ENCODE measurements at places on chromosomes 2 and 18.
A peak's percentile ranks its signal among the peaks of the same experiment; 100 is the strongest.

- no peak for DNase-seq
Observed at GRCh38 chr2:25833566-25833965, 44.7 kb downstream of the ASXL2 start.

DNA sequence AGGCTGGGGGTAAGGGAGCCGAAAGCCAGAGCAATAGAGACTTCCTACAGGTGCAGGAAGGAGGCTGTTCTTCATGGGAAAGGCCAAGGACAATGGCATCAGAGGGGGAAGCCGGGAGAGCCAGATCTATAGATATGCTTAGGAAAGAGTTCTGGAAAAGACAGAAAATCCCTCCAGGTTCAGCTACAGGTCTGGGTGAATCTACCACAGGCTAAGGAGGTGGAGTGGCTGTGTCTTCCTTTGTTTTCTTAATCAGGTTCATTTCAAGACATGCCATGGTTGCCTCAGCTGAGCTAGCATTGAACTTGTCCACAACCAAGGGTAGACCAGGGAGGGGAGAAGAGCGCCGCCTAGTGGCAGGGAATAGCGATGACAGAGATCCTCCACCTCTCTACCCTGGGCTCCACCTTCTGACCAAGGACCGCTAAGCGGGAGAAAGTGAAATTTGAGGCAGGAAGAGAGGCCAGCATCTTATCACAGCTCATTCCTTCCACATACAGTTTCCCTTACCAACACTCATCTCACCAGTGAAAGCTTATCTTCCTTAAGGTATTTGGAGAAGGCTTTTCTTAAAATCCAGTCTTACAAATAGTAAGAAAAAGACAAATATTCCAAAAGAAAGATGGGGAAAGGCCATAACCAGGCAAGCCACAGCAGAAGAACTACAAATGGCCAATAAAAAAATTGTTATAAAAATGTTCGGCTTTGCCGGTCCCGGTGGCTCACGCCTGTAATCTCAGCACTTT is 74.2 kb downstream of the VIT start:
- peak; percentile 74 for DNase-seq

- no peak for DNase-seq
Observed at GRCh38 chr18:23115683-23116096, 19.6 kb upstream of the CABLES1 start.

- DNase-seq: no peak
Observed at GRCh38 chr2:221845021-221845365, 272.9 kb upstream of the EPHA4 start.

Data from D341Med (cell line).